ENCODE measurements at places on chromosomes 16 and 17.
A peak's percentile ranks its signal among the peaks of the same experiment; 100 is the strongest.

GRCh38 chr16:26987597-26988010 lies 79.1 kb upstream of the C16orf82 start:
- DNase-seq = no peak

DNA sequence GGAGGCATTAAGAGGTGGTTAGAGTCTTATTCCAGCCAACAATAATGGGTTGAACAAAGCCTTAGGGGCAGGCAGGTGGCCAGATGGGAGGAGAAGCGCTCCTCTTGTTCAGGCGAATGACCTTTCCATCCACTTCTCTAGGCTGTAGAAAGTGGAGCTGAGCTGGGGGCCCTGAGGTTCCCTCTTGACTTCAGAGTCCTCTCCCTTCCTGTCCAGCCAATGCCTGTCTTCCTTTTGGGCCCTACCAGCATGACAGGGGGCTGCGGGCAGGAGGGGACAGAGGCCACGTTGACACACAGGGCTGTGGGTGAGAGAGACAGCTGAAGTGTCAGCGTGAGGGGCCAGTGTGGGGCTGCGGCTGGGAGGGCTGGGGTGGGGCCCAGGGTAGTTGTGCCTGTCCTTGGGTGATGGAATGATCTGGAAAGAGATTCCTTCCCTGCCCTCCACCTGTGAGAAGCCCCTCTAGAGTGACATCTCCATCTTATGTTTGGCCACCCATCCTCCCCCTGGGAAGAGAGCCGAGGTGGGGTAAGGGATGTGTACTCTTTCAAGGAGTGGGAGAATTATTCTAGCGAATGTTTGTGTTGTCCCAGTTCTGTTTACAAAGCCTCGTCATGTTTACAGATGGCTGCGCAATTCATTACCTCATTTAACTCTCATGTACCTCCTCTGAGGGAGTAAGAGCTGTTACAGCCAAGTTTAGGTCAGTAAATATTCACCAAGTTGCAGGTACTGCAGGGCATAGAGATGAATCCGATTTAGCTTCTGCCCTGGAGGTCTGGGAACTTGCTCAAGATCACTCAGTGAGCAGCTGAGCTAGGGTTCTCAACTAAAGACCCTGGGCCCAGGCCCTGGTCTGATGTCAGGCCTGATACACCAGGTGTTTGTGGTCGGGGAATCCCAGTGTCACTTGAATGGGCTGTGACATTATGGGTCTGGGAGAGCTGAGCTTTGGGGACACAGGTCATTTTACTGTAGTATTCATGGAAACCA lies 3.3 kb downstream of the ERBB2 start:
- DNase-seq = no peak

GRCh38 chr17:39755554-39756379 lies 18.0 kb downstream of the GRB7 start:
- peak; percentile 35 for DNase-seq

DNA sequence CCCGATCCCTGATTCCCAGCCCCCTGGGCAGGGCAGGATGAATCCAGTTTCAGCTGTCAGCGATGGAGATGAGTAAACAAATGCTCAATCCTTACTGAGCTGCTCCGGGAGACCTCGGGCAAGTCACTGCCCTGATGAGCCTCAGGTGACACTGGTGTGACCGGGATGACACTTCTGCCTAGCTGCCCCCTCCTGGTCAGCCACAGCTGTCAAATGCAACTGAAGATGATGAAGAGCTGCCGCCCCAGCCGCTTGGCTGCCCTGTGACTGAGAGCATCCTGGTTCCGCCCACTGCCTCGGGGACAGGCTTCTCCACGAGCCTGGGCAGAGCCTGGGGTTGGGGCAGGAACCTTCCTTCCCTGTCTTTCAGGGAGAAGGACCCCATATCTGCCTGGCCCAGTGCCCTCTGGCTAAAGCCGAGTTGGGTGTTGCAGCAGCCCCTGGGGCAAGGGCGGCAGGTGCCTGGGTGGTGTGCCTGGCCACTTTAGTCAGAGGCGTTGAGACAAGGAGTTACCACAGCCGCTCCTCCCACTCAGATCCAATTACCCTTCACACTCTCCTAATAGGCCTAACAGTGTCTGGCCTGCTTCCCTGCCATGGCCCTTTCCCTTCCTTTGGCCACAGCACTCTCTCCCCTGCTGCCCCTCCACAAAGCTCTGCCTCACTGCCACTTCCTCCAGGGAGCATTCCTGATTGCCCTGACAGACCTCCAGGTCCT lies 5.5 kb downstream of the CCL17 start:
- no peak for DNase-seq

- DNase-seq = no peak
Observed at GRCh38 chr17:15012351-15012980, 252.7 kb downstream of the PMP22 start.

DNA sequence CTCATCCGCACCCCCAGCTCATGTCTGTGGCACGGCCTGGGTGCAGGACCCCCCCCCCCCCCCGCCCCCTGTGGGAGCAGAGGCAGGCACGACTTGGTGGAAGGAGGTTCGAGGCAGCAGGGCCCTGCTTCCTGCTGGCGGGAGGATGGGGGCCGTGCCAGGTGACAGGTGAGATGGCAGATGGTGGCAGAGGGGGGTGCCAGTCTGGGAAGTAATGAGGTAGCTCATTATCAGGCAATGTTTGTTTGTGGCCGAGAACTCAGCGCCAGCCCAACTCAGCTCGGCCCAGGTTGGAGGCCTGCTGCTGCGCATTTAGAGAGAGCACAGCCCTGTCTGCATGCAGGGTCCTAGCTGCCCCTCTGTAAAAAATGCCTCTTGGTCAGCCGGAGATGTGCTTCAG lies 40.1 kb upstream of the JPH3 start:
- no peak for DNase-seq

GRCh38 chr17:41814195-41814594 lies 1.4 kb downstream of the FKBP10 start:
- DNase-seq = no peak

- no peak for DNase-seq
Observed at GRCh38 chr16:87844120-87844733, 25.1 kb downstream of the SLC7A5 start.

- DNase-seq = no peak
Observed at GRCh38 chr16:29158785-29159184, 173.9 kb downstream of the LAT start.

GRCh38 chr17:75830164-75831031 lies 13.8 kb downstream of the UNC13D start:
- DNase-seq = no peak

DNA sequence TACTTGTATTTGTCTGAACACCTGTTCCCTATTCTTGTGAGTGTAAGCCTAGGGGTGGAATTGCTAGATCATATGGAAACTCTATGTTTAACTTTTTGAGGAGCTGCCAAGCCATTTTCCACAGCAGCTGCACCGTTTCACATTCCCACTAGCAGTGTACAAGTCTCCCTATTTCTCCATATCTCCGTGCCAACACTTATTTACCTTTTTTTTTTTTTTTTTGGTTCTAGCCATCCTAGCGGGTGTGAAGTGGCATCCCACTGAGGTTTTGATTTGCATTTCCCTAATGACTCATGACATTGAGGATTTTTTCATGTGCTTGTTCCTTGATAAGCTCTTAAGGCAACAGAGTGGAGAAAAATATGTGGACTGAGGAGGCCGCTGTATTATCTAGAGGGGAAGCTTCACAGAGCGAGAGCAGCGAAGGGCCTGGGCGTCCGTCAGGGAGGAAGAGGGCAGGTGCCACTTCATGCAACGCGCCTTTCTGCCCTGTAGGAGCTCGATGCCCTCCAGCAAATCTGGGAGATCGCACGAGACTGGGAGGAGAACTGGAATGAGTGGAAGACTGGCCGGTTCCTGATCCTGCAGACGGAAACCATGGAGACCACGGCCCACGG lies 50.0 kb downstream of the DNAH2 start:
- no peak for DNase-seq

GRCh38 chr17:41585301-41586056 lies 1.2 kb downstream of the KRT14 start:
- no peak for DNase-seq

DNA sequence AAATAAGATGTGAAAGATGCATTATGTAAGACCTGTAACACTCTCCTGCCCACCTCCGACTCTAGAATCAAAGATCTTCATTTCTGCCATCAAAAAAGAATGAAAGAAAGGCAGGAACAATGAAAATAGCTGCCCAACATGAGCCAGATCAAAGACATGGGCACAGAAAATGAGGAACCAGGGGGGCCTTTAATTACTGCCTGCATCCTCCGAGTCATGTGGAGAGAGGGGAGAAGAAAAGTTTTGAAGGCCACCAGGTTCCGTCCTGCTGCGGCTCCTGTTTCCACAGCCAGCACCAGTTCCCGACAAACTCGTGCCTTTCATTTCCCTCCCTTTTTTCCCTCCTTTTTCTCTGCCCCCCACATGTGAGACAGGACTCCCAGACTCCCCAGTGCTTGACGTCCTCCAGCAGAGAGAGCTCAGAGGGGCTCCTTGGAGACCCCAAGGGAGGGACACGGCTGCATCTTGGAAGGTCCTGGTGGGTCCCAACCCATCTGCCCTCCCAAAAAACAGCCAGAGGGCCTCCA lies 168.4 kb downstream of the ZNF423 start:
- DNase-seq = no peak

DNA sequence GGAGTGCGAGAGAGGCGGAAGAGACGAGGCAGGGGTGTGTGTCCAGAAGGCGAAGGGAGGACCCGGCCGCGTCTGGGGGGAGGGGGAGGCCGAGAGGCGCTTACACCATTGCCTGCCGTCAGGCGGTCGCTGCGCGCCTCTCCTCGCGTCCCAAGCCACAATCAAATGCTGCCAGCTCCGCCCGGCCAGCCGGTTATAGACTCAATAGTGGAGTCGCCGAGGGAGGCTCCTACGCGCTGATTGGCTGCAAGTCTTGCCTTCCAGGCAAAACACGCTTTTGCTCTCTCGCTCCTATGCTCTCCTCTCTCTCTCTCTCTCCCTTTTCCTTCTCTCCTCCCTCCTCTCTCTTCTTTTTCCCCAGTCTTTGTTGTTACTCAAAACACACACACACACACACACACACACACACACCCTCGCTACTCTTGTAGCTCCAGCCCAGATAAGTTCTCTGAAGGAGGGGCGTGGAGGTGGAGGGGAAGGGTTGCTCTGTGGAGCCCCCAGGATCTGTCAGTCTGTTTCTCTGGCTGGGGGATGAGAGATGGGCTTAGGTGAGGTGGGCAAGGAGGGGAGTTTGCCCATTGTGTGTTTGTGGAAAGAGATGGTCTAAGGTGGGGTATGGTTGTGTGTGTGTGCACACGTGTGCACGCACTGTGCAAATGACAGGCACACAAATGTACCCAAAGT lies at the start of gene DLX3:
TSS of gene DLX3 (minus strand) at position 170 of the 684 bp plus-strand sequence. CDS start 226 bp downstream, outside the sequence.
- DNase-seq = no peak

- DNase-seq = no peak
Observed at GRCh38 chr17:59186850-59187249, 23.0 kb upstream of the SMG8 start.

- DNase-seq = no peak
Observed at GRCh38 chr16:83285921-83286320, 521.9 kb upstream of the HSBP1 start.

DNA sequence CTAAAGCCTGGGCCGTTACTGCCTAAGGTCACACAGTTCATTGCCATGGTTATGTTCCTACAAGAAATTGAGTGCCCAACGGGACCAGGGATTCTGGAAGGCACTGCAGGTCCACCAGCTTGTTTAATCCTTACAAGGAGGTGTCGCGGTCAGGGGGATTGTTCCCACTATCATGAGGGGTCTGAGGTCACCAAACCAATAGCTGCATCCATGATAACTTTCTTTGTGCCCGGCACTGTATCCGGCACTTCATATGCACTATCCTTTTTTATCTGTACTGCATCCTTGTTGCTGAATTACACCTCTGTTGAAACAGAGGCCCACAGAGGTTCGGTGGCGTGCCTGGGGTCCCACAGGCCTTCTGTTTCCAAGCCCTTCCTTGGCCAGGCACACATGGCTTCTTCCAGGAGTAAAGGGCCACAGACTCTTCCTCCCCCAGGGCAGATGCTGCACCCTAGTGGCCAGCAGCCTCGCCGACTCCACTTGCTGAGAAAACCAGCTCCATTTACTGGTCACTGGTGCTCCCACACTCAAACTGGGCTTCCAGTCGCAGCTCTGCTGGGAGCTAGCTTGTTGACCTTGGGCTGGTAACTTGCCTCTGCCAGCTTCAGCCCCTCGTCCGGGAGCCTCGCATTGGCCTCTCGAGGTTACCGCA lies 82.0 kb upstream of the PLCG2 start:
- DNase-seq = no peak

GRCh38 chr16:86019446-86020047 lies 120.6 kb downstream of the IRF8 start:
- no peak for DNase-seq

DNA sequence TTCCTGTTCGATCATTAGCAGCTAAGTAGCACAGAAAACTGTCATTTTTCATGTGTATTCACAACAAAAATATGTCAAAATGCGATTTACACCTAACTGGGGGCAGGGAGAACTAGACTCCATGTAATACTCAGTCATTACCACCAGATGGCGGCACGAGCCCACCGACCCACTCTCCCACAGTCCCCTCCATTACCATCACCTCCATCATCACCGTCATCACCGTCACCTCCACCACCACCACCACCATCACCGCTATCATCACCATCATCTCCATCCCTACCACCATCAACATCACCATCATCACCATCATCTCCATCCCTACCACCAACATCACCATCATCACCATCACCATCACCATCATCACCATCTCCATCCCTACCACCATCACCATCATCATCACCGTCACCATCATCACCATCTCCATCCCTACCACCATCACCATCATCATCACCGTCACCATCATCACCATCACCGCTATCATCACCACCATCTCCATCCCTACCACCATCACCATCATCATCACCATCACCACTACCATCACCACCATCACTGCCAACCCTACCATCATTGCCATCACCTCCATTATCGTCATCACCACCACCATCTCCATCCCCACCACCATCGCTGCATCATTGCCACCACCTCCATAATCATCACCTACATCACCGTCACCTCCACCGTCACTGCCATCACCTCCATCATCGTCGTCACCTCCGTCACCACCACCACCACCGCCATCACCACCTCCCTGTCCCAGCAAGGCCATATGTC lies 14.4 kb downstream of the NDUFAF8 start:
- DNase-seq = peak; percentile 38

- no peak for DNase-seq
Observed at GRCh38 chr17:66397486-66397885, 95.1 kb downstream of the PRKCA start.

GRCh38 chr16:50213939-50214519 lies 52.3 kb upstream of the ADCY7 start:
- DNase-seq = no peak

GRCh38 chr17:7959503-7960253 lies 27.7 kb downstream of the CNTROB start:
- DNase-seq = no peak

- DNase-seq = no peak
Observed at GRCh38 chr17:30249460-30249859, 14.0 kb upstream of the SLC6A4 start.

DNA sequence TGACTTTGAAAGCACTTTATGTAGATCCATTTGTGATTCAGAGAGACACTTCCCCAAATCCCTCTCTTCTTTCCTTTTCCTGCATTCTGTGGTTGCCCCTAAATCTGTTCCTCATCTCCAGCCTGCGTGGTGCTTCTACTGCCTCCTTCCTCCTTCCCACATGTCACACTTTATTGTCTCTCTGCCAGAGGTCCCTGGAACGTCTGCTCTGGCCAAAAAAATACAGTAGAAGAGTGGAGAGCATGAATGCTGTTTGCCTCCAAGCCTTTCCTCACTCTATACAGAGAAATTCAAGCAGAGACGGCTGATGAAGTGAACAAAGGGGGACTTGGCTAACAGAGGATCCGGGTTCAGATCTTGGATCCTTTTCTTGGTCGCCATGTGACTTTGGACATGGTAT lies 22.8 kb upstream of the IRX3 start:
- no peak for DNase-seq

GRCh38 chr16:31157136-31157535 lies 7.3 kb upstream of the PRSS36 start:
- DNase-seq = no peak
